ENCODE measurements at places on chromosomes 1 and 21.

GRCh38 chr1:174988539-174988938 is 11.2 kb upstream of the CACYBP start:
- DNase-seq = no peak

- no peak for DNase-seq
Observed at GRCh38 chr1:240816472-240816871, 204.5 kb upstream of the GREM2 start.

- peak; percentile 73 for DNase-seq
Observed at GRCh38 chr1:111948209-111949171, 41.0 kb downstream of the KCND3 start.

GRCh38 chr1:161180639-161181038 is 3.3 kb upstream of the B4GALT3 start:
- no peak for DNase-seq

DNA sequence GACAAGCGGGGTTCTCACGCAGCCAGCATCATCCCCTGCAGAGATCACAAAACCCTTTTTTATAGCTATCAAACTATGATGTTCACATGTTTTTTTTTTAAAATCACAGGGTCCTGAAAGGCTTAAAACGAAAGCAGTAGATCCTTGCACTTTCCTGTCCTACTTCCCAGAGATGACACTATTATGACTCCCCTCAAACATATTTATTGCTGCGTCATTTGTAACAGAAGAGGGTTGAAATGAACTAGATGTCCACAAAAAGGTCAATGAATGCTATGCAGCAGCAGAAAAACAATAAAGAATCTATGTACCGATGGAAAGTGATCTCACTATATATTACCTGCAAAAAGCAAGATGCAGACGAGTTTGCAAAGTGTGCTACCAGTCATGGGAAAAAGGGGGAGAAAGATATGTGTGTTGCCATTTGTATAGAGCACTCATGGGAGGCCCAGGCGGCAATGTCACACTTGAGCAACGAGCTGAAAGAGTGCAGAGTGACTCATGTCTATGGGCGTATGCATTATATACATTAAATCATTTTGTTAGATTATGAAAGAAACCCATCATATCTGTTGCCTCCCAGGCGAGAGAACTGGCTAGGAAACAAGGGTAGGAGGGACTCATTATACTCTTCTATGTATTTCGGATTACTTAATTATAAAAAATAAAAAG is 68.9 kb upstream of the PARP1 start:
- DNase-seq = no peak

- no peak for DNase-seq
Observed at GRCh38 chr1:113012149-113012548, 56.2 kb upstream of the SLC16A1 start.

DNA sequence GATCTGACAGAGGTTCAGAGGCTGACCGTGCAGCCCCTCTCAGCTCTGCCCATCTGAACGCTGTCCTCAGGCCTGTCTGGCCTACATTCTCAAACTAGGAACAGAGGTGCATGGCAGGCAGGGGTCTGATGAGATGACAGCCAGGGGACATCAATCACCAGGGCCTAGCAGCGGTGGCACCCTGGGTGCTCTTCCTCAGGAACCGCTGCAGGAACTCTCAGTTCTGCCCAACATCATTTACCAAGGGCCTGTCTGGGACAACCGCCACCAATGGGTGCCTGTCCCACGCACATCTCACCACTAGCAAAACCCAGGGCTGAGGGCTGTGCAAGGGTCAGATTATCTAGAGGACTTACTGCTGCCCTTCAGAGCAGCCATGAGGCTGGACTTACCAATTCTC is 245.7 kb downstream of the TOMM20 start:
- no peak for DNase-seq

GRCh38 chr21:25850126-25850842 is 115.5 kb downstream of the GABPA start:
- DNase-seq = no peak

GRCh38 chr1:76083189-76083588 is 8.6 kb downstream of the ST6GALNAC3 start:
- DNase-seq = no peak

DNA sequence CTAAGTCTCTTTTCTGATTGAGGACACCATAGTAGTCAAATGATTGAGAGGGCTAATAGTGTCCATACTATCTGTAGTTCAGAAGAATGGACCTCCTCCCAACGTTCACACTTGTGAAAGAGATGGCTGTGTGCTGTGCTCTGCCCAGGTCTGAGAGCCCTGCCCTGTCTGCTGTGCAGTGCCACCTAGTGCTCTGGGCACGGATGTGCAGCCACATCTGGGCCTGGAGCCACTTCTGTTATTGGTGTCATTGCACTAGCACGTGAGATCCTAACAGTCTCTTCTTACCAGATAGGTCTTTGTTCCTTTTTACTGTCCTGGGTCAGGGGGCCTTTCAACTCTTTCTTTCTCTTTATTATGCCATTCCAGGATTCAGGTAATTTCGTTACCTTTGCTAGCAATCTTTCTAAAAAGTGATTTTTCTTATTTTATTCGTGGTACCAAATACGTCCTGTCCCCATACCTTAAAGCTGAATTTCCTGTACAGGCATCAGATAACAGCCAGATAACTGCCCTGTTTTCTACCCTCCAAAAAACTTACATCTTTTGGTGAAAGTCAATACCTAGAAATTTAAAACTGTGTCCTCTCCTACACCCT is 21.7 kb downstream of the INTS3 start:
- peak; percentile 60 for DNase-seq

DNA sequence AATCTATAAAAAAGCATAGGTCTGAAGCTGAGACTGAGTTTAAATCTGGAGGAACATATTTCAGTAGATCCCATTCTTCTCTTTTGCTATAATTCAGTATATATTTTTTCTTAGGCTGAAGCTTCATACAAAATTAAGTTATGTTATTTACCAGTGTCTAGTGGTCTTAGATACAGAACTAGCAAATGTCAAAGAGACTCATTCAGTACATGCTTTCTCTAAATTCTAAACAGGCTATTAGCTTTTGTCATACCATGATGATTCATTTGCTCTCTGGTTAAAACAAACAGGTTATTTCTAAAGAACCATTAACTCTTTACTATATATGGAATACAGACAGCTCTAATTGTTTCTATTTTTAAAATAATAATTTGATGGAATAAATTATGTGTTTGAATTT is 1170.2 kb upstream of the PRMT6 start:
- no peak for DNase-seq

GRCh38 chr1:234556245-234556943 is 53.6 kb downstream of the IRF2BP2 start:
- no peak for DNase-seq

- DNase-seq = no peak
Observed at GRCh38 chr1:32341971-32342370, 5.9 kb upstream of the MARCKSL1 start.

DNA sequence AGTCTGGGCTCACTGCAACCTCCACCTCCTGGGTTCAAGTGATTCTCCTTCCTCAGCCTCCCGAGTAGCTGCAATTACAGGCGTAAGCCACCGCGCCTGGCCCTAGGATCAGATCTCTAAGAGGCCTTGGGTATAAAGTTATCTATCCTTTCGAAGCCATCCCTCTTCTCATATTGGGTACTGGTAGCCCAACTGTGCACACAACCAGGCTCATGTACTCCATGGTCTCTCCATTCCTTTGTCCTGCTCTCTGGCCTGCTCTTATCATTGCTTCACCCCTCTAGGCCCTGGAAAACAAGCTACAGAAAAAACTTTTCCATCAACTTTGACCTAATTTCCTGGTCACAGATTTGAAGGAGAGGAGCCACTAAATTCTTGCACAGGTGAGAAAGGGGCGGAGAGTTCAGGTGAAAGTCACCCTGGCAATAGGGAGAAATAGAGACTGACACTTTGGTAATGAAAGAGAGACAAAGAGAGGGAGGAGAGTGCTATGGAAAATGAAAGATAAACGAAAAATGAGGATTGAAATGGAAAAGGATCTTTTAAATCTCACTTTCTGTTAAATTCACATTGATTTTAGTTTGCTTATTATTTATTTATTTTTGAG is 6.0 kb downstream of the TXNIP start:
- no peak for DNase-seq

- no peak for DNase-seq
Observed at GRCh38 chr1:99661780-99662179, 15.9 kb downstream of the PALMD start.

DNA sequence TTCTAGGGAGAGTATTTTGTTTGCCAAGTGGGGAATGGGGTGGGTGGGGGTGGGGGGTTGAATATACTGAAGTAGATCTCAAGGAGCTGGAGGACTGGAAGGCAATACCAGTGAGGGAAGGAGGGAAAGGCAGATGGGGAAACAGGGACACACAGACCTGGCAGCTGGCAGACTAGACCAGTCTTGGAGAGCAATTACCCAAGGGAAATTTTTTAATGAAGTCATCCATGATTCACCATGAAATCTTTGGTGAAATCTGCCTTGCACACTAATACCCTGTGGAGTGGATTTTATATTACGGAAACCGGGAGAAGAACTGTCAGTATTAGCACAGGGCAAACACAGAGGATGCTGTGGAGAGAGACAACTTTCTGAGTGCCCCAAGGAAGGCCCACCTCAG is 29.7 kb upstream of the MARK1 start:
- DNase-seq = no peak

- no peak for DNase-seq
Observed at GRCh38 chr1:24329797-24330543, 10.8 kb downstream of the GRHL3 start.

DNA sequence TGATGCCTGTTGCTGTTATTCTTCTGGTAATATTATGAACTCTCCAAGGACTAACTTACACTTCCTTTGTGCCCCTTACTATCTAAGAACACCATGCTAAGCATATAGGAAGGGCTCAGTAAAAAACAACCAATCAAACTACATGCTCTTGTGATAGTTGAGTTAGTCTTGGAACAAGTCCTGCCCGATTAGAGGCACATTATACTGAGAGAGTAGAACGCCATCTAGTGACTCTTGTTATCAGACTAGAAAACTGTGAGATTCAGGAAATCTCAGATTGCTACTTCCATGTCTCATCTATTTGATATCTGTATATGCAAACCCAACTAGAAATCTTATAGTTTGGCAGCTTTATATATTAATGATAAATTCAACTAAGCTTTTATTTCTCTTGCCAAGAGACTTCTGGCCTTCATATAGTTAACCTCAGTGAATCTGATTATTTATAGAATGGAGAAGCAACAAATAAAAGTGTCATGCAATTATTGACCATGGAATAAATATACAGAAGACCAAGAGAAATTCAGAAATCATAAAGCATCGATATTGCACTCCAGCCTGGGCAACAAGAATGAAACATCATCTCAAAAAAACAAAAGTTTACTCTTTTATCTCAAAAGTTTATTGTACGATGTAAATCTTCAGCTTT is 7.8 kb upstream of the SRRM1 start:
- no peak for DNase-seq

- DNase-seq = no peak
Observed at GRCh38 chr1:213394837-213395236, 343.8 kb downstream of the RPS6KC1 start.

- DNase-seq = no peak
Observed at GRCh38 chr1:162144268-162144667, 74.8 kb downstream of the NOS1AP start.

DNA sequence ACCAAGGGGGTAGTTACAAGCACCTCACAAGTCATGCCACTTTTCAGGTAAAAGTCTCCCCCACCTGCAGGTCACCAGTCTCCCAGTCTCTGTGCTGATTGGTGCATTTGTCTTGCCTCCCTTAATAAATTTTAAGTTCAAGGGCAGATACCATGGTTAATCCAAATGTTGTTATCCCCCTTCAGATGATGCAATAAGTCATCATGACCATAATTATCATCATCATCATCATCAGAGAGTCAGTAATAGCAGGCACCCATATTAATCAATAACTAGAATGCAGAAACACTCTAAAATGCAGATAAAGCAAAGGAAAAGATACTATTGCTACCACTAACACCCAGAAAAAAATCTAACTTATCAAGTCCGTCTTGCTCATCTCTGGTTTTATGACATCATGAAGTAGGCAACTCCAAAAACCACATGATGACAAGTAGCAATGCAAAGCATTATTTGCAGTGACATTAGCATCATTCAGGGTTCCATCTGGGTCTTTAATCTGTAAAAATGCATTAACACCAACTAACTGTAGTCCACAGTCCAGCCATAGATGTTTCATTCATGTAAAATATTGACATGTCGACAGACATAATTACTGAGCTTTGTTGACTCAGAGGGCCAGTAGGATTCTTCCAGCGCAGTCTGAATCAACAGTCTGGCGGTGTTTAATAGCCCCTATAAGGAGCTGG is 492.0 kb upstream of the RUNX1 start:
- DNase-seq = no peak

- no peak for DNase-seq
Observed at GRCh38 chr1:107183011-107183410, 42.2 kb downstream of the NTNG1 start.

DNA sequence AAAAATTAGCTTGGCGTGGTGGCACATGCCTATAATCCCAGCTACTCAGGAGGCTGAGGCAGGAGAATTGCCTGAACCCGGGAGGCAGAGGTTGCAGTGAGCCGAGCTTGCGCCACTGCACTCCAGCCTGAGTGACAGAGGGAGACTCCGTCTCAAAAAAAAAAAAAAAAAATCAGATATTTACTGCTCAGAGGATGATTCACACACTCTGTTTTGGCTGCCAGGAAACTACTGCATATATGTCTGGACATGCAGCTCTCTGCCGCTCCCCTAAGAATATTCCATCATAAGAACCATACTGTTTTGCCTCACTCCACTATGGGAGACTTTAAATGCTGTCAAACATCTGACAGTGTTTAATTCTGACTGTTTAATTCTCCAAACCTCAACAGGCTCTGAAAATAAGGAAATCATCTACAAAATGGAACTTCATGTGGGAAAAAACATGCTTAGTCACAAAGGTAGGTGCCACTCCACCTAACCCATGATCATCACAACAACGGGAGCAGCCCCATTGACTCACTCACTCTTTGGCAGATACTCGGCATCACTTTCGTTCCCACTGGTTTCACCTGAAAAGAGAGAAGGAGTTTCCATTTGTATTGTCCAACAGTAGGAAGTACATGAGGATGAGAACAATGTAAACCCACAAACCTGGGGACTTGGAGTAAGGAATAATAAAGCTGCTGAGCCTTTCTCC is 29.3 kb upstream of the BCAS2 start:
- DNase-seq = no peak

DNA sequence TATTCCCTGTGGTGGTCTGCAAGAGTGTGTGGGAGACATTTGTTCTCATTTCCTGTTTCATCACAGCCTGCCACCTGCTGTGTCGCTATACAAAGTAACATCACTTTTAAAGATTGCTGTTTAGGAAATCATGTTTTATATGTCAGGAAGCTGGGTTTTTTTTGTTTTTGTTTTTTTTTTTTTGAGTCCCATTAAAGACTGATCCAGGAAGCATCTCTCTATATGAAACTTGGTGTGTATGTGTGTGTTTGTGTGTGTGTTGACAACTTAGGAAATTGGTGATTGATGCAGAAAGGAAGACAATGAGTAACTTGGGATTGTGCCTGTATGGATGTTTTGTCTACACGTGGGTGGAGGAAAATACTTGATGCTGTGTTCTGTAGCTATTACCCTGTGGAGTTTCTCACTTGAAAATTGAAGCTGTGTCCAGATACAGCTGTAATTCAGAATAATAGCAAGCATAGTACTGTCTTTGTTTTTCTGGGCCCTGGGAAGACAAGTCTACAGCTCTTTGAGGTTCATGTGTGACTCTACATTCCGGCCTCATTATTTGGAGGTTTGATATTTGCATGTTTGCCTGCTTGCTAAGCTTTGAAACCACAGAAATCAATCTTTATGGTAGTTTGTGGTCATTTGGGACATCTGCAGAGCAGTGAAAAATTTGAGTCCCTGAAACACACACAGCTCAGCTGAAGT is 47.9 kb downstream of the LAMC1 start:
- DNase-seq = no peak

GRCh38 chr21:45985471-45986315 is 4.1 kb downstream of the COL6A1 start:
- no peak for DNase-seq

Measured in occipital lobe (tissue), 3 donors.